ENCODE measurements at places on chromosomes 6 and 20.

DNA sequence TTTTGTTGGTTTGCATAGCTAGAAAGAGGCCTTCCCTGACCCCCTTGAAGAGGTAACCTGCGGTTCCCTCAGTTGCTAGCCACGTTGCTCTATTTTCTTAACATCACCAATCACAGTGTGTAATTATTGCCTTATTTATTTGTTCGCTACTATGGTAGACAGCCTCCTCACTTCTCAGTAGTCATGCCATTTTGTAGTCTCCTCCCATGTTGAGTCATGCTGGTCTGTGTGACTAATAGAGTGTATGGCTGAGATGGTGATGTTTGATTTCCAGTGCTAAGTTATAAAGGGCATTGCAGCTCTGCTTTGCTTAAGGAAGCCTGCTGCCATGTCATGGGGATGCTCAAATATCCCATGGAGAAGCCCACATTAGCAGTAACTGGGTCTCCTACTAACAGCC, 236.6 kb upstream of the CHD6 start:
- DNase-seq = no peak

DNA sequence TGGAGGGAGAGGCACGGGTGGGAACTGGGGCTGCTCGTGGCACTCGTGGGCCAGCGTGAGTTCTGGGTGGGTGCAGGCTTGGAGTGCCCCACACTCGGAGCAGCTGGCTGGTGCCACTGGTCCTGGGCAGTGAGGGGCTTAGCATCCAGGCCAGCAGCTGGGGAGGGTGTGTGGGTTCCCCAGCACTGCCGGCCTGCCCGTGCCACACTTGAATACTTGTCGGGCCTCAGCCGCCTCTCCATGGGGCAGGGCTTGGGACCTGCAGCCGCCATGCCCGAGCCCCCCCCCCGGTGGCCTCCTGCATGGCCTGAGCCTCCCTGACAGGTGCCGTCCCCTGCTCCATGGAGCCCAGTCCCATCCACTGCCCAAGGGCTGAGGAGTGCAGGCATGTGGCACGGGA, 207.2 kb downstream of the CD109 start:
- no peak for DNase-seq

- no peak for DNase-seq
Measured at GRCh38 chr6:158086504-158087223, 81.4 kb downstream of the SERAC1 start.

DNA sequence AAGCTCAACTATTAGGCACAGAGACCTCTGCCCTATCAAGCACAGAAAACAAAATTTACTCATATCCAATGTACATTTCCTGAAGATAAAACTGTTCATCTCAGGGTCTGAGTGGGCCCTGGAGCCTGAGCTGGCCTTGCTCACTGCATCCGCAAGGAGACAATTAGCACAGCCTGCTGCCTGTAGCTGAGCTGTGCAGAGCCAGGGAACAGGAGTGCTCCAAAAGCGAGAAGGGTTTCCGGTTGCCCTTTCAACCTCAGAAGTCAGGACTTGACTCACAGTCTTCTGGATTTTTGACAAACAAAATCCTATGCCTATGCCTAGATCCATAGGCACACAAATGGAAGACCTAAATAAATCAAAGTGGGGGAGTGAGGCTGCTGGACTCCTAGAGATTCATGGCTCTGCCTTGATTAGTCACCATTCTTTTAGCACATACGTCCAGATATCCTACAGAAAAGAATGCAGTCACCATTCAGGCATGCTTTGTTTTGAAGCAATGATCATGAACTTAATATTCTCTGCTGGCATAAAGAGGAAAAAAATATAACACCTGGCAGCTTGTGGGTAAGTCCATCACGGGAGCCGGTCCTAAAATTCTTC, 73.5 kb downstream of the BFSP1 start:
- DNase-seq = no peak

DNA sequence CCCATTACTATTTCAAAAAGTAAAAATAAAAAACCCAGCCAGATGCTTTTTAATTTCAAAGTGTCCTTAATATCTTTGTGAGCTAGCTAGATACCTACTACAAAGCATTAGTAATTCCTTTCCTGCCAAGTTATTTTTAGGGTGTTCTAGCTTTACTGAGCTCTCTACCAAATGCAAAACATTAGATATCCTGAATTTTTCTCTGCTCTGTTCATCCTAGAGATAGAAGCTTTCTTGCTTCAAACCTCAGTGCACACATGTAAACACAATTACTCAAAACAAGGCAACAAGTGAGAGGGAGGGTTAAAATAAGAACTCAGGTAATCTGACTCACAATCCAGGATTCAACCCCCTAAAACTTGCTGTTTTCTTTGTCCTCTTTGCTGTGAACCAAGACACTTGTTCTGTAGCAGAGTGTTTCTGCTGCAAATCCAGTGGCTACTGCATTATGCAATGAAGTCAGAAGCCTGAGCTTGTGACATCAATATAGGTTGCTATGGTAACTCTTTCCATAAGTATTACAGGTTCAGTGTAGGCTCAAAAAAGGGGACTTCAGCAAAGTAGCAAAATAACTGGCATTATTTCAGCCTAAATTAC, 72.6 kb upstream of the STXBP5 start:
- no peak for DNase-seq

- peak; percentile 75 for DNase-seq
Measured at GRCh38 chr6:73388800-73389512, 5.7 kb upstream of the DDX43 start.

DNA sequence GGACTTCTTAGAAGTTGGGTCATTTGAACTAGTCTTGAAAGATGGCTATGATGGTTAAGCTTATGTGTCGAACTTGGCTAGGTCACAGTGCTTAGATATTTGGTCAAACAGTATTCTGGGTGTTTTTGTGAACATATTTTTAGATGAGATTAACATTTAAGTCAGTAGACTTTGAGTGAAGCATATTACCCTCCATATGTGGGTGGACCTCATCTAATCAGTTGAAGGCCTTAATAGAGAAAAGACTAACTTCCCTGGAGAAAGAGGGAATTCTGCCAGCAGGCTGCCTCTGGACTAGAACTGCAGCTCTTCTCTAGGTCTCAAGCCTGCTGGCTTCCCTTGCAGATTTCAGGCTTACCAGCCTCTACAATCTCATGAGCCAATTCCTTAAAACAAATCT, 76.9 kb downstream of the RCAN2 start:
- no peak for DNase-seq

DNA sequence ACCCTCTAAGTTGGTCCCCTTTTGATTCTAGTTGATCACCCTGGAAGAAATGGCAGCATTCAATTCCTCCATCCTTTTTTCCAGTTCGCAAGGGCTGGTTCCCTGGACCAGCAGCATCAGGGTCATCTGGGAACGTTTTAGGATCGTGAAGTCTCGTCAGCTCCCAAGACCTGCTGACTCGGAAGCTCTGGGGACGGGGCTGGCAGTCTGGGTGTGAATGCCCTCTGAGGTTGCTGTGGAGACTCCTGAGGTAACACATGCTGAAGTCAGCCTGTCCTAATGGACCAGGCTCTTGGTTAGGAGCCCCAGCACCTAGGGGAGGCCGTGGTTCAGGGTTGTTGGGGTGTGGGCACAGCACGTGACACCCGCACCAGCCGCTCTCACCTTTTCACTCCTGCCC, 164.1 kb downstream of the SYNDIG1 start:
- no peak for DNase-seq

GRCh38 chr20:18801516-18801915, 12.1 kb upstream of the SCP2D1 start:
- DNase-seq = no peak

- no peak for DNase-seq
Measured at GRCh38 chr20:40771848-40772511, 82.9 kb upstream of the MAFB start.

DNA sequence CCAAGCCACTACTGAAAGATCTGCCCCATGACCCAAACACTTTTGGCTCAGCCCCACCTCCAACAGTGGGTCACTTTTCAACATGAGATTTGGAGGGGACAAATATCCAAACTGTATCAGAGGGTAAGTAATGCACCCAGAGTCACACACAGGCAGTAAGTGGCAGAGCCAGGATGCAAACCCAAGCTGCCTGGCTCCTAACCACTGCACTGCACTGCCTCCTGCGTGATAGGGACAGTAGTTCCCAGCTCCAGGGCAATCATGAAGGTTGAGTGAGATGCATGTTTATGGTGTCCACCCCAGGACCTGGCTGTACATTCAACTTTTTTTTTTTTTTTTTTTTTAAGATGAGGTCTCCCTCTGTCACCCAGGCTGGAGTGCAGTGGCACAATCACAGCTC, 88.2 kb downstream of the TOX2 start:
- no peak for DNase-seq

GRCh38 chr6:147769496-147770087, 261.1 kb downstream of the SAMD5 start:
- DNase-seq = no peak

- DNase-seq = peak; percentile 20
Measured at GRCh38 chr6:159008656-159009288, 8.8 kb upstream of the RSPH3 start.

GRCh38 chr20:19351542-19351941, 139.1 kb downstream of the SLC24A3 start:
- no peak for DNase-seq

DNA sequence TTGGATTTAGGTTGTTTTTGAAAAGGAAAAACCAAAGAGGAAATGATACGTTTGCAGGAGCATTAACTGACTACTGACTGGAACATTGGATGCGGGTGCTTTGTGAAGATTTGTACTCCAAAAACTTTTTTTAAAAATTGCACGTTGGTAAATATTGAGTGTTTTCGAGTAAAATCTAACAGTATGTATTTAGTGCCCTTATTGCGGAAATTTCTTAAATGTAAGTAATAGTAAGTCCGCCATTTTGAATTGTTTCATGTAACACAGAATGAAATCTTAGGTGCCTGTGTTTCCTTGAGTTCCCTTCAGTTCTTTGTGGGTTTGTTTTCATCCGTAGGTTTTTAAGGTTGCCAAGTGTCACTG, 15.2 kb upstream of the LIN28B start:
- DNase-seq = no peak

DNA sequence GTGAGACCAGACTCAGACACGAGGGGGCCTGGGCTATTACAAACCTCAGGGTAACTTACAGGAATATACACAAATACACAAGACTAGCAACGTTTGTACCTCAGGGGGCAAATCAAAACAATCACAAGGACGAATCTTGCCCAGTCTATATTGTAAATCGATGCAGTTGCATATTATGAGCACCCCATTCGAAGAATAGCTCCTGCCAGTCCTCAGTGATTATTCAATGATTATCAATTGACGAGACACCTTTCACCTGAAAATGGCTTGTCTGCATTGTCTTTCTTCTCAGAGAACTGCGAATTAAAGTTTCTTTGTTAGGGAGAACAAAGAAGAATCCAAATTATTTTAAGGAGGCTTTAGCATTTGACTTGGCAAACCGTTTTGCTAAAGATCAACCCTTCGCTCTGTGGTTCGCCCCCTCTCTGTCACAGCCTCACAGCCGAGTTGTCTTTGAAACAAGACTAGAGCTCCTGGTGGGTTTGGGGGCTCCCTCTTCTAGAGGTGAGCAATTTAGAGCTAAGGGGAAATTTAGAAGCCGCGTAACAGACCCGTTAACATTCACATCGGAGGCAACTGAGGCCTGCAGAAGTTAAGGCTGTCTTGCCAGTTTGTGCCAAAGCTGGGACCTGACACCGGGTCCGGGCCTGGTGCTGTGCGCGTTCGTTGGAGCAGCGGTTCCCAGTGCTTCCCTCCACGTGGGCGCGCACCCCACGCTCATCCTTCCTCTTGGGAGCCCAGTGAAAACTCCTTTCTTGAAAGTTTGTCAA, 24.9 kb upstream of the MAP3K7 start:
- DNase-seq = no peak

DNA sequence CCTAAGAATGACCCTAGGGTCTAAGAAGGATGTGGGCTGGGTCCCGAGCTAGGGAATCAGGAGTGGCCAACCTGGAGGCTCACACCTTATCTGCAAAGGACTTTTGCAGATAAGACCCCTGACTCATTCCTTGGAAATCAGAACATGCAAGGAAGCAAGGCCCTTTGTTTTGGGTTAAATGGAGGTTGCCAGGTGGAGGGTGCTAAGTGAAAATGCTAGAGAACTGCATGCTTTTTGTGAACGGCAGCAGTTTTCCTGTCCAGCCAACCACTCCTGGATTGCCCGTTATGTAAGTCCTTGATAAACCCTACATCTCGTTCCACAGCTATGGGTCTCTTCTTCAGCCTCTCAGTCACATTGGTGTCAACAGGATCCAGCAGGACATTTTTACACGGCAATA, 52.1 kb upstream of the CST7 start:
- no peak for DNase-seq

GRCh38 chr6:137883400-137884148, 16.5 kb downstream of the TNFAIP3 start:
- DNase-seq = no peak

- peak; percentile 73 for DNase-seq
Measured at GRCh38 chr20:11917663-11918062, at the start of gene BTBD3. BTBD3 (plus strand) TSS chr20:11917893; CDS start chr20:11918276, 383 bp downstream.

GRCh38 chr6:100257793-100258395, 206.8 kb downstream of the SIM1 start:
- peak; percentile 9 for DNase-seq

GRCh38 chr6:81553216-81553615, 199.3 kb downstream of the TENT5A start:
- no peak for DNase-seq

DNA sequence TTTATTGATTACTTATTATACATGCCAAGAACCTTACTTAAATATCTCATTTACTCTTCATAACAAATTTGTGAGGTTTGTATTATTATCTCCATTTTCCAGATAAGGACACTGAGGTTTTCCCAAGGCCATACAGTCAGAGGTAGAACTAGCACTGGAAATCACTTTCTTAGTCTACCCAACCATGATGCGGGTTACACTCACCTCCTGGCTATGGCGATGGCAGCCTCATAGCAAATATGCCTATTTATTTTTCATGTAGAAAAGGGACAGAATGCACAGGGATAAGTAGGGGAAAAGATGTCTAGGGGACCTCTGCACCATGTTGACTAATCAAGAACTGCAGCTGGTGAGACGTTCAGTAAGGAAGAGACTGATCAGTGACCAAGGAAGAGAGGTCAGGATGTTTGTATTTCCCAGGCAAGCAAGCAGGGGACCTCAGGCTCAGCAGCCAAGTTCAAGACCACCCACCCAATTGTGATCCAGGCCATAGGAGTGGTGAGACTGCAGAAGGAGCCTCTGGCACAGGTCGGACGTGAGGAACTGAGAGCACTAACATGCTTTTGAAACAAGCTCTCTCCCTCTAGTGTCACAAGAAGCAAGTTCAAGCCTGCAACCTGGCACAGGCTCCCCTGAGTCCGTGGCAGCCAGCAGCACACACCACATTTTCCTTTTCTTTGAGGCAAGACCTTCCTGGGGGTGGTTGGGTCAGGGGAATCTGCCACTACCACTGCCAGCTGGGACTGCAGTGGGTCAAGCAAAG, 97.8 kb downstream of the GMPR start:
- DNase-seq = no peak
